ENCODE measurements at places on chromosomes 5 and 9.

GRCh38 chr5:75831561-75831960 lies 114.3 kb upstream of the POC5 start:
- DNase-seq = no peak

GRCh38 chr5:171306781-171307591 lies 2.1 kb upstream of the TLX3 start:
- DNase-seq = no peak

DNA sequence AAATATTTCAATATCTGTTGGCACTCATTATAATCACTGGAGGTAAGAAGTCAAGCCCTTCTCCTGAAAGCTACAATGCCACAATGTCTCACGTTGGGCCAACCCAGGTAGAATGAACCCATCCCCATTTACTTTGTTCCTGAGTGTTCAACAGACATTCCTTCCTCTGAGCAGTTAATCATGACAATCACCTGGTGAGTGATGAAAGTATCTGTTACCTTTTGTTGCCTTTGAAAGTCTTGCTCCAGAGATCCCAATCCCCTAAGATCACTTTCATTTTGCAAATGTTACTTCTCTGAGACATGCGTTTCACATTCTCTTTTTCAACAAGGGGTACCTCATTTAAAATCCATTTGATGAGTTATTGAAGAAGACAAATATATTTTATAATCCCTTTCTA lies 49.3 kb upstream of the MSX2 start:
- no peak for DNase-seq

- DNase-seq = no peak
Observed at GRCh38 chr5:110735556-110735955, 3.3 kb upstream of the SLC25A46 start.

GRCh38 chr5:102815084-102815483 lies 60.0 kb downstream of the PAM start:
- no peak for DNase-seq

- no peak for DNase-seq
Observed at GRCh38 chr5:36017622-36018021, 26.4 kb upstream of the UGT3A1 start.

DNA sequence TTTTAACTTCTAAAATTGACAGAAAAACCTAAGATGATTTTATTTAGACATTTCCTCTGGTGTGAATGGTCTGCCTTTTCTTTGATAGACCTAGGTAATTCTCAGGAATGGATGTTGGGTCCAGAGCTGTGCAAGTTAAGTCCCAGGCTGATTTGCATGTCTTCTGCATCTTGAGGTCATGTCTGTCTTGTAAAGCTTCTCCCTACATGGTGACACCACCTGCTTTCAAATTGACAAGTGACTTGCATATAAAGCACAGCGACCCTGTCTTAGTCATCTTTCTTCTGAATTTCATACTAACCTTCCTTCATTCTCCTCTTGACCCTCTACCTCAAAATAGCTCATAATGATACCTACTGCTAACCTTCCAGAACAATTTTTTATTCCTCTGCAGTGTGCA lies 29.2 kb downstream of the OSTF1 start:
- no peak for DNase-seq

- no peak for DNase-seq
Observed at GRCh38 chr9:114288193-114289091, 34.5 kb upstream of the ORM1 start.

GRCh38 chr9:72299017-72299603 lies 65.9 kb downstream of the ZFAND5 start:
- no peak for DNase-seq

DNA sequence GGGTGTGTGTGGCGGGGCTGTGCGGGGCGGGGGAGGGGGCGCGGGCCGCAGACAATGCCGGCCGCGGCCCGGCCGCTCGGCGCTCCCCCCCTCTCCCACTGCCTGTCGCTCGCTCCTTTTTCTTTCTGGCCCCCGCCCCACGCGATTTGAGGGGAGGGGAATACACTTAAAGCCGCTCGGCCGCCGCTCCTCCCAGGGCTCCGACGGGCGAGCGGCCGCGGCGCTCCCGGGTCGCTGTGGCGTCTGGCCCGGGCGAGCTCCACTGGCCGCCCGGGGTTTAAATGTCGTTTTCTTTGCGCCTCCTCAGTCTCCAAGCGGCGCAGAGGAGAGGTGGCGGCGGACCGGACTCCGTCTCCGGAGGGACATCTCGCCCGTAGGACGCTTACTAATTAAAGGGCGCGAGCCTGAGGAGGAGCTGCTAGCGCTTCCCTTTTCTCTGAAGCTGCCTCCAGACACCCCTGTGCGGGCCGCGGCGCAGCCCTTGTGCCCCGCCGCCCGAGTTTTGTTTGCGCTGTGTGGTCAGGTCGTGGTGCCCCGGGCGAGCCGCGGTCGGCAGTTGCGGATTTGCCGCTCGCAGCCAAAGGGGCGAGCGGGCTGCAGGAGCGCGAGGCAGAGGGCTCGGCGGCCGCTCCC lies 1.4 kb downstream of the ZSWIM6 start:
- DNase-seq = no peak

- DNase-seq = no peak
Observed at GRCh38 chr9:136231478-136232297, 13.9 kb downstream of the QSOX2 start.

DNA sequence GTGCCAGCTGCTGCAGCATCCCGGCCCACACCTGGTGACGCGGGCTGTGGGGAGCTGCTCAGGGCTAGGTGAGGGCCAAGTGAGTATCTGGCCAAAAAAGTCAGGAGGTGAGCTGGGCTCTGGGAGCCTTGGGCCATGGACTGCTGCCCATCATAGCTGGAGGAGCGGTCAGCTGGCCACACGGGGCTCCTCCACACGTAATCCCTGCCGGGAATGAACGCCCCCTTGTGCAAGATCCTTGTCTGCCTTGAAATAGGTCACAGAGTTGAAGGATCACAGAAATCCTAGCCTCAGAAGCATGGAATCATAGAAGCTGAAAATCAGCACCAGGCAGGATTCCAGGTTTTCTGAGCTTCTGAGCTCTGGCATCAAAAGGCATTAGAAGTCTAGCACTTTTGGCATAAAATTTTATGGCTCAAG lies 16.8 kb upstream of the COL27A1 start:
- no peak for DNase-seq

GRCh38 chr5:76224898-76225297 lies 141.7 kb downstream of the SV2C start:
- no peak for DNase-seq

DNA sequence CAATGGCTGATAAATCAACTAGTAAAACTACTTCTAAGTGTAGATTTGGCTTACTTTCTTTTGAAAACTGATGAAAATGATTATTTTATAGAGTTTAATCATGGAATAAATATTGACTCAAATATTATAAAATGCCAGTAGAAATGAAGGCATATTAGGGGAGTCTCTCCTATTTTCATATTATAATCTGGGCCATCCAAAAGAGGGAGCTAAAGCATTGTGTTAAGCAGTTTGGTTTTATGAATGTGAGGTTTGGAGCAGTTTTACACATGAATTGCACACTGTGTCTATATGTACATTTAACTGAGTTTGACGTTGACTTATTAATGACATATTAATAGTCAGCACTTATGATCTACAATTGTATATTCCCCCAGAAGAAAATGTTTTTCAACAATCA lies 17.4 kb downstream of the CDH9 start:
- DNase-seq = no peak

DNA sequence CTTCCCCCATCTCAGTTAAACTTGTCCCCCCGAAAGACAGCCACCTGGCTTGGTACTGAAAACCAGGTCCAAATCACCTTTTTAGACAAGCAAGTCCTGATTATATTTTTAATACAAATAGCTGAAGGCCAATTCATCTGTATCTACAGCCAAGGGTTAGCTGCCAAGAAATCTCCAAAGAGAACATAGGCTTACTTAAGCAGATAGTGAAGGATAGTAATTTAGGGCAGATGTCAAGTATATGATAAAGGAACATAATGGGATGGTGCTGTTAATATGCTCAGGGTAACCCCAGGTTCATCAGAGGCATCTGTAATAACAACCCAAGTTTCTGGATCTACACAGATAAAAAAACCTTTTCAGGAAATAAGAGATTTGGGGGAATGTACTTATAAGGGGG lies 133.0 kb downstream of the EBF1 start:
- DNase-seq = no peak

GRCh38 chr5:96687812-96688453 lies 25.8 kb downstream of the CAST start:
- no peak for DNase-seq

- no peak for DNase-seq
Observed at GRCh38 chr5:40656766-40657165, 22.9 kb upstream of the PTGER4 start.
